Activated CD4-positive, alpha-beta memory T cell treated with anti-CD3 and anti-CD28 coated beads, Interleukin-2, amount 10 ng/mL, durations not matched to agents 7 days and 5 days (primary cell): ENCODE measurements at places on chromosomes 1 and 21. TPM values are rescaled to one million over a fixed set of nuclear protein-coding genes. Genes with fewer than 3 reads are reported as not detected.
A peak's percentile ranks its signal among the peaks of the same experiment; 100 is the strongest.

GRCh38 chr1:159056069-159056698 lies 20.4 kb downstream of the AIM2 start:
- peaks cover 48% of the 10 kb centered on the region for H3K4me1 ChIP-seq
- DNase-seq = no peak
- peaks cover 89% of the 10 kb centered on the region for H3K36me3 ChIP-seq
- H3K27me3 ChIP-seq = no peaks in the 10 kb centered on the region
- H3K27ac ChIP-seq = peak overlapping the region; percentile 40

DNA sequence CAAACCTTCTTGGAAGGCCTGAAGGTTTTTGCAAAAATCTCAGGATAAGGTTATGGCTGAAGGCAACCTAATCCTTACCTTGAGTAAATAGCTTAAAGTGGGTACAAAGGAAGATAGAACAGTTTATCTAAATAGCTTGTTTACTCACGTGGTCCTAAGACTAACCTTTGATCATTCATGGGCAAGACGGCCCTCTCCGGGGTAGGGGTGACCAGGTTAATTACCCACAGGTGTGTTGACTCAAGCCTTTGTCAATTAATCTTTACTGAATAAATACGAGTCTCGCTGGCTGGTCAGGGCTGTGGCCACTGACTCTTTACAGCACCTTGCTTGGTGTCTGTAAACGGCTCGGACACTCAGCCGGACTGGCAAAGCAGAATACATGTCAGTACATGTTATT lies 10.8 kb downstream of the AADACL4 start:
- H3K4me3 ChIP-seq = no peak overlapping the region
- no peaks in the 10 kb centered on the region for H3K36me3 ChIP-seq
- H3K4me1 ChIP-seq = peaks cover 11% of the 10 kb centered on the region
- H3K27ac ChIP-seq = no peak overlapping the region

GRCh38 chr1:71037829-71038620 lies 9.6 kb downstream of the PTGER3 start:
- H3K36me3 ChIP-seq = no peaks in the 10 kb centered on the region
- no peak overlapping the region for H3K4me3 ChIP-seq
- DNase-seq = no peak

GRCh38 chr1:93635614-93636543 lies 45.8 kb downstream of the BCAR3 start:
- no peaks in the 10 kb centered on the region for H3K4me1 ChIP-seq
- H3K4me3 ChIP-seq = no peak overlapping the region
- DNase-seq = no peak
- no peak overlapping the region for H3K27ac ChIP-seq
- H3K36me3 ChIP-seq = no peaks in the 10 kb centered on the region

DNA sequence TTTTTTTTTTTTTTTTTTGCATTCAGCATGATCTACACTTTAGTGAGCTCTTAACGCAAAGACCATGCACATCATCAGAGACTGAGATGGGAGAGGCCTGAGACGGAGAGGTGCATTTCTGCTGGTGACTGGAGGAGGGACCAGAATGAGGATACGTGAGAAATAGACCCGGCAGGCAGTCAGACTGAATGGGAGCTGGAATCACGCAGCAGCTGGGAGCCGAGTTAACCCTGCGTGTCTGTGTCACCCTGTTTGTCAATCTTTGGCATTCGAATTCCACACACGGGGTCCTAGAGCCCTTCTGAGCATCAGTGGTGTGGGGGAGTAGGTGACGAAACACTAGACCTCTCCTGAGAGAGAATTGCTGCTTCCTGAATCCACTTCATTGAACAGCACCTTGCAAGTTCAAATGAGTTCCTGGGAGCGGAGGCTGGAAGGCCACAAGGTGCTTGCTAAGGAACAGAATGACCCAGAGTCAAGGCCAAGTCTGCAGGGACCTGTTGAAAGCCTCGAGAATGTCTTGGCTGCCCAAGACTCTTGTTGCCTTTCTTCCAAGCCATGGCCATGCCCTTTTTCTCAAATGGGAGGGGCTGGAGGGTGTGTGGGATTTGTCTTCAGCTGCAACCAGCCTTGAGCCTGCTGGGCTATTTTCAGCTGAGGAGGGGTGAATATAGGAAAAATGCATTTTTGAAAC lies 123.3 kb downstream of the CNIH3 start:
- H3K36me3 ChIP-seq = no peaks in the 10 kb centered on the region
- H3K27me3 ChIP-seq = peaks cover 5% of the 10 kb centered on the region
- no peak for DNase-seq
- no peak overlapping the region for H3K27ac ChIP-seq

- H3K4me1 ChIP-seq = no peaks in the 10 kb centered on the region
- no peaks in the 10 kb centered on the region for H3K27me3 ChIP-seq
- H3K4me3 ChIP-seq = no peak overlapping the region
- no peak overlapping the region for H3K27ac ChIP-seq
Observed at GRCh38 chr1:208381481-208381880, 137.3 kb upstream of the PLXNA2 start.

DNA sequence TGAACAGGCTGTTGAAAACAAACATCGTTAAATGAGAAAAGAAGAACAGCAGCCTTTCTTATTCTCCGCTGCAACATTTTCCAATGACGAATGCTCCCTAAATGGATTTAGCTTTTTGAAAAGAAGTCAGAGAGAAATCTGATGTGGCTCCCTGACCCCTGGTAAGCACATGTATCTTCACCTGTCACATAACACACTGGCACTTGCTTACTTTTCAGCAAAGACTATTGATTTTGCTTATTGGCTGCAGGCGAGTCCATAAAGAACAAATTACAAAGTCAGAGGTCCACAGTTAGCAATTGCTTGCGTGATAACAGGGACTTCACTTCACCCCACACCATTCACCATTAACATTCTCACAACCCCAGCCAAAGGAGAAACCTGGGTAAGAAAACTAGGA lies 362.8 kb downstream of the GPATCH2 start:
- H3K27ac ChIP-seq = no peak overlapping the region
- no peaks in the 10 kb centered on the region for H3K27me3 ChIP-seq
- no peaks in the 10 kb centered on the region for H3K36me3 ChIP-seq

DNA sequence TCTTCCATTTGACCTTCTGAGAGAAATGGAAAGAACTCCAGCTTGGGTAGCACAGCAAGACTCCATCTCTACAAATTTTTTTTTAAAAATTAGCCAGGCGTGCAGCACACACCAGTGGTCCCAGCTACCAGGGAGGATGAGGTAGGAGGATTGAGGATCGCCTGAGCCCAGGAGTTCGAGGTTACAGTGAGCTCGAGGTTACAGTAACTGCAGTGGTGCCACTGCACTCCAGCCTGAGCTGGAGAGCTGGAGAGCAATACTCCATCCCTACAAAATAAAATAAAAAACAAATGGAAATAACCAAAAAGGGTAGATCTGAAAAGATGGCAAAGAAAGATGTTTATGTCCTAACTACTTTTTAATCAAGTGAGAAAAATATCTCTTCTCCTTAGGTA lies 14.5 kb downstream of the POGZ start:
- no peak overlapping the region for H3K4me3 ChIP-seq
- H3K27me3 ChIP-seq = no peaks in the 10 kb centered on the region
- DNase-seq = no peak
- no peak overlapping the region for H3K27ac ChIP-seq

GRCh38 chr1:107557095-107557494 lies 407.9 kb downstream of the VAV3 start:
- H3K4me3 ChIP-seq = no peak overlapping the region
- H3K4me1 ChIP-seq = no peaks in the 10 kb centered on the region
- H3K27me3 ChIP-seq = no peaks in the 10 kb centered on the region
- no peak for DNase-seq
- no peaks in the 10 kb centered on the region for H3K36me3 ChIP-seq
- no peak overlapping the region for H3K27ac ChIP-seq

- DNase-seq = no peak
- H3K27me3 ChIP-seq = peaks cover 3% of the 10 kb centered on the region
- no peak overlapping the region for H3K27ac ChIP-seq
- H3K36me3 ChIP-seq = no peaks in the 10 kb centered on the region
- no peaks in the 10 kb centered on the region for H3K4me1 ChIP-seq
- H3K4me3 ChIP-seq = no peak overlapping the region
Observed at GRCh38 chr1:16090076-16090826, 16.8 kb upstream of the FAM131C start.

DNA sequence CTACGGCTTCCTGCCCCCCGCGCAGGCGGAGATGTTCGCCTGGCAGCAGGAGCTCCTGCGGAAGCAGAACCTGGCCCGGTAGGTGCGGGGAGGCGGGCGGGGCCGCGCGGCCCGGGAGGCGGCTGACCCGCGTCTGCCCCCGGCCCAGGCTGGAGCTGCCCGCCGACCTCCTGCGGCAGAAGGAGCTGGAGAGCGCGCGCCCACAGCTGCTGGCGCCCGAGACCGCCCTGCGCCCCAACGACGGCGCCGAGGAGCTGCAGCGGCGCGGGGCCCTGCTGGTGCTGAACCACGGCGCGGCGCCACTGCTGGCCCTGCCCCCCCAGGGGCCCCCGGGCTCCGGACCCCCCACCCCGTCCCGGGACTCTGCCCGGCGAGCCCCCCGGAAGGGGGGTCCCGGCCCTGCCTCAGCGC lies 16.6 kb downstream of the NOC2L start:
- H3K4me3 ChIP-seq = no peak overlapping the region
- no peak for DNase-seq
- H3K4me1 ChIP-seq = peaks cover 7% of the 10 kb centered on the region
- H3K27ac ChIP-seq = no peak overlapping the region

GRCh38 chr1:100398648-100399047 lies 46.3 kb downstream of the CDC14A start:
- peaks cover 89% of the 10 kb centered on the region for H3K4me1 ChIP-seq
- H3K4me3 ChIP-seq = no peak overlapping the region
- H3K27me3 ChIP-seq = no peaks in the 10 kb centered on the region

DNA sequence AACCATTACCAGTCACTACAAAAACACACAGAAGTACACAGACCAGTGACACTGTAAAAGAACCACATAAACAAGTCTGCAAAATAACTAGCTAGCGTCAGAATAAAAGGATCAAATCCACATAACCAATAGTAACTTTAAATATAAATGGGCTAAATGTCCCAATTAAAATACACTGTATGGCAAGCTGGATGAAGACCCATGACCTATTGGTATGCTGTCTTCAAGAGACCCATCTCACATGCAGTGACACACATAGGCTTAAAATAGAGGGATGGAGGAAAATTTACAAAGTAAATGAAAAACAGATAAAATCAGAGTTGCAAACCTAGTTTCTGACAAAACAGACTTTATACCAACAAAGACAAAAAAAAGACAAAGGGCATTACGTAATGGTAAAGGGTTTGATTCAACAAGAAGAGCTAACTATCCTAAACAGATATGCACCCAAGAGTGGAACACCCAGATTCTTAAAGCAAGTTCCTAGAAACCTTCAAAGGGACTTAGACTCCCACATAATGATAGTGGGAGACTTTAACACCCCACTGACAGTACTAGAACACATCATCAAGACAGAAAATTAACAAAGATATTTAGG lies 196.9 kb downstream of the TBX15 start:
- no peak overlapping the region for H3K4me3 ChIP-seq
- DNase-seq = no peak
- no peaks in the 10 kb centered on the region for H3K36me3 ChIP-seq
- no peaks in the 10 kb centered on the region for H3K27me3 ChIP-seq
- no peak overlapping the region for H3K27ac ChIP-seq

DNA sequence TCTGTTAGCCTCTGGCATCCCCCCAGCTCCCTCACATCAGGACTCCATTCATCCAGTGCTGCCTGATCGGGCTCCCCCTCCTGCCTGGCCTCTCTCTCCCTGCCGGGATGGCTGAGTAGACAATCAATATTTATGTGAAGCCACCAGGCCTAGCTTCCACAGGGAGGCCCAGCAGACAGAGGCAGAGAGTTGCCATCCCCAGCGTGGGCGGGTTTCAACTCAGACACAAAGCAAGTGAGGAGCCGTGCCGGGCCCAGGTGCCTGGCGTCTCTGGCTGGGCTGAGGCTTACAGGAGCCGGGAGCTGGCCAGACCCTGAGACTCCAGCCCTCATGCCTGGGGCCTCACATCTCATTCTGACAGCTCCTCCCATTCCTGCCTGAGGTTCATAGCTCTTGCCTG lies 34.5 kb upstream of the ATP2B4 start:
- peaks cover 17% of the 10 kb centered on the region for H3K4me1 ChIP-seq
- no peak for DNase-seq
- H3K36me3 ChIP-seq = no peaks in the 10 kb centered on the region
- no peak overlapping the region for H3K4me3 ChIP-seq
- no peak overlapping the region for H3K27ac ChIP-seq

DNA sequence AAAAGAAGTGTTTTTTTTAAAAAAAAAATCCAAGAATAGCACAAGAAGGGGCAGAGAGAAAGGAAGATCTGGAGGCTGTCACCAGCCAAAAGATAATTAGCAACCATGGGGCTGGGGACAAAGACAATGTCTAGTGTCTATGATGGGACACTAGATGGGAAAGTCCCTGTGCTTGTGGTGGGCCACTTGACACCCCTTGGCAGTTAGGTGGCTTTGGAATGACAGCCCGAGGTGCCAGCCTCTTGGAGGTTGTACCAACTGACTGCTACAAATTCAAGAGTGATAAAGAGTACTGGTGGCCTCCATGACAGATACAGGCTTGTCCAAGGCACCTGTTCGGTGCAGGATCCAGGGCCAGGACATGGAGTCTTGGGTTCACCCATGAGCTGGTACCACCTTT lies 21.6 kb downstream of the ATP2B4 start:
- peaks cover 50% of the 10 kb centered on the region for H3K36me3 ChIP-seq
- H3K4me1 ChIP-seq = peaks cover 79% of the 10 kb centered on the region
- H3K27ac ChIP-seq = no peak overlapping the region

DNA sequence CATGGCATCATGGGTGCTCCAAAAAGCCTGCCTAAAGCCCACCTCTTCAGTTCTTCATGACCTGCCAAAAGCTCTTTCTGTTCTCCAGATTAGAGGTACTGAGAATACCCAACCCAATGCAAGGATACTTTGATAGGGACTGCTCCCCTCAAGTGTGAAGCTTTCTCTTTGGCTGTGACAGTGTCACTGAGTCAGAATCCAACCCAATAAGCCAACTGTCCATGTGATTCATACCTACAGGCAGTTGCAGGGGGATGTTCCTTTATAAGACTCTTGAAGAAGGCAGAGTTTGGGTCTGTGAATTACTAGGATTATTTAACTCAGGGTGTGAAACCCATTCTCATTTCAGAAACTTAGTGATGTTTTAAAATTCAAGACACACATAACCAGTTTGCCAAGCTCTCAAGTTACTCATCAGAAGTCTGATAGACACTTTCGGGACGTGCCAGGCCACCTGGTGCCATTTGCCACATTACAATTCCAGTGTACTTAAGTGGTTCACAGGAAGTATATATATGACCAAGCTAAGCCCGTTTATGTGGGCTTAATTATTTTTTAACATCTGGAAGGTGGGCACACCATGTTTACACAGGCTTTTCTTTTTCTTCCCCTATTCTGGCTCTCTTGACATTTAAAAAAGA lies 265.8 kb downstream of the NFIA start:
- H3K4me3 ChIP-seq = no peak overlapping the region
- H3K36me3 ChIP-seq = no peaks in the 10 kb centered on the region
- no peaks in the 10 kb centered on the region for H3K27me3 ChIP-seq
- DNase-seq = no peak

GRCh38 chr1:225996946-225997545 lies 2.1 kb downstream of the SDE2 start:
- no peak for DNase-seq
- peak overlapping the region; percentile 100 for H3K27ac ChIP-seq
- H3K4me3 ChIP-seq = peak overlapping the region; percentile 100
- peaks cover 62% of the 10 kb centered on the region for H3K4me1 ChIP-seq

Gene TNNI3K
- total RNA-seq = 0.43 TPM

Gene DEPDC1
- 29.6 TPM for total RNA-seq

Gene ALX3
- total RNA-seq = not detected

Gene COL8A2
- not detected for total RNA-seq

Gene ADAMTSL4
- total RNA-seq = 1.4 TPM

Gene HAO2
- not detected for total RNA-seq

Gene PLCH2
- 33.8 TPM for total RNA-seq

Gene S100A7
- not detected for total RNA-seq
